CMK (cell line): ENCODE measurements at places on chromosomes 11 and 22.

DNA sequence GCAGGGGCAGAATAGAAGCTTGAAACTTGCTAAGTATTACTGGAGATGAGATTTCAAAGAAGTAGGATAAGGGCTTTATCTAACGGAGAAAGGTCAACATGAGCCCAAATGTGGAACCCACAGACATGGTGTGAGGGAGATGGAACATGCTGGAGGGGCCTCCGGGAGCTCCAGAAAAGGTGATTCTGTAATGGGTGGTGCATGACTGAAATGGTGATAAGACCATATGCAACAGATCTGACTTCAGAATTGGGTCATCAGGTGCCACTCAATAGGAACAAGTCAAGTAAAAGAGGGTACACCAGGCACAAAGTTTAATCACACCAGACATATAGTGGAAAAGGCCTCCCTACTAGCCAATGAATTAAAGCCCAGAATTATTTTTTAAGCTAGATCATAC is 7.9 kb upstream of the CEP295 start:
- DNase-seq = no peak

GRCh38 chr22:19959043-19959586 is 17.5 kb upstream of the TXNRD2 start:
- DNase-seq = no peak

DNA sequence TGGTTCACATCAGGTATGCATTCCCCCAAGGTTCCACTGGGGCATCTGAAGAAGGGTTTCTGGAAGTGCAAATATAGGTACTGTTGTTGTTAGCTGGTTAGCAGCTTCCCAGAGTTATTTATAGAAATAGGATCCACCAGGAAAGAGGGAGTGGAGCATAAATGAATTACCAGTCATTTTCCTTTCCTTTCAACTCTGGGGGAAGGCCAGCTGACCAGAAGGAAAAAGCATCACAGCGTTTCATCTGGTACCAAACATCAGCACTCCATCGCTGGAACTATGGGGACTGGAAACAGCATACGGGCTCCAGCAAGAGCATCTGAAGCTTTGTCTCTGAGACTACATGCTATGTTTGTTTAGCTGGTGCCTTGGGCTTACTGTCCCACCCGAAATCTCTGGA is 378.2 kb upstream of the NARS2 start:
- no peak for DNase-seq

- DNase-seq = no peak
Observed at GRCh38 chr11:72350752-72351151, 83.6 kb downstream of the CLPB start.

GRCh38 chr11:107783121-107783520 is 71.3 kb upstream of the SLN start:
- no peak for DNase-seq

GRCh38 chr22:43085658-43086606 is 3.3 kb downstream of the TTLL1 start:
- no peak for DNase-seq

- DNase-seq = no peak
Observed at GRCh38 chr11:68189082-68189481, 24.0 kb downstream of the KMT5B start.

- DNase-seq = no peak
Observed at GRCh38 chr11:8593935-8594909, at the start of gene STK33. Gene STK33 (minus strand): TSS chr11:8594228. CDS start chr11:8474905, 119,323 bp downstream.

DNA sequence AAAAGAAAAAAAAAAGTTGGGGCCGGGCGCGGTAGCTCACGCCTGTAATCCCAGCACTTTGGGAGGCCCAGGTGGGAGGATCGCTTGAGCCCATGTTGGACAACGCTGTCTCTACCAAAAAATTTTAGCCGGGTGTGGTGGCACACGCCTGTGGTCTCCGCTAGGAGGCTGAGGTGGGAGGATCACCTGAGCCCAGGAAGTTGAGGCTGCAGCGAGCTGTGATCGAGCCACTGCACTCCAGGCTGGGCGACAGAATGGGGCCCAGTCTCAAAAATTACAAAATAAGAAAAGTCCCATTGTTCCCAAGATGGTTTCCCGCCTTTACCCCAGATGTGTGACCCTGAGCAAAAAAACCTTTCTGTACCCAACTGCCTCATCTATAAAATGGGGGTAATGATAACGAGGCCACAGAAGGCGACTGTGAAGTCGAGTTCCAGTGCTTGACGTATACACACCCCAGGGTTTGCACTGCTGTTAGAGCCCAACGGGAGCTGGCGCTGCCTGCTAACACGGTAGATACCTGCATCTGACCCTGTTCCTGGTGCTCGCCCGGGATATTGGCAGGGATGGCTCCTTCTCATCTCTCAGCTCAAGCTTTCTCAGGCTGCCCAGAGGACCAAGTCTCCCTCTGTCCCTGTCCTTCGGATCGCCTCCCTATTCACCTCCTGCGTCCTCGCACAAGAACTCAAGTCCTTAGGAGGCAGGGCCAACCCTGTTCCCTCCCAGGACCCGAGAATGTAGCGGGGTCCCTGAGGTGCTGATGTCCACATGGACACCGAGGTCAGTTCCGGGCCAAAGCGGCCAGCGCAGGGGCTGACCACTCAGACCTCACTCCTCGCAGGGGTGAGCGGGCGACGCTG is 1.1 kb upstream of the RPLP2 start:
- DNase-seq = no peak

- no peak for DNase-seq
Observed at GRCh38 chr11:86523738-86524619, 148.4 kb downstream of the ME3 start.

DNA sequence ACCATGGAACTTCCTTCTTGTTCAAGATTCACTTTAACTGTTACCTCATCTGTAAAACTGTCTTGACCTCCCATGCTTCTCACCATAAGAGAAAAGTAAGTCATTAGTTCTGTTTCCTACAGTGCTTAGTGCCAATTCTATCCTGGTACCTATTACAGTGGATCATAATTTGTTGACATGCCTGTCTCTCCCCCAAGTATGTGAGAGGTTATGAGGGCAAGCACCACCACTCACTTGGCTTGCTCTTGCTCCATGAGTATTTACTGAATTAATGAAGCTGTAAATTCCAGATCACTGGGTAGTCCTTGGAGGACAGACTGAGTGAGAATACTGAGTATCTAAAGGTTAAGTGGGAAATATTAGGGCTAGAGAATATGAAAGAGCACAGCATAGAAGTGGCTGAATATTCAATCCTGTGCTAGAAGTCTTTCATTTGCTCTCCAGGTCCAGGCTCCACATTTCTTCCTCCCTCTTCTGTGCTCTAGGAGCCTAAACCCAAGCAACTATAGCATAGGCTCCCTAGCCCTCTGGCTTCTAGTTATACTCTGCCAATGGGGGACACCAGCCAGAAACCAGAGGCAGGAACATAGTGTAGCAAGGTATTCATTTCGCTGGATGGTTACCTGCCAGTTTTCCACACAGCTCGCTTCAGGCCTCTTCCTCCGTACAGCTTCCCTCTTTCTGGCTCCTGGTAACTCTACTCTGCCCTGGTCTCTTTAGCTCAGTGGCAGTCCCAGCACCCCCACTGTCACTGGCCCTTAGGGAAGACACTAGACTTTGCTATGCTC is 118.2 kb upstream of the SLC5A12 start:
- no peak for DNase-seq

GRCh38 chr22:27318516-27318915 is 483.0 kb downstream of the MN1 start:
- DNase-seq = no peak

DNA sequence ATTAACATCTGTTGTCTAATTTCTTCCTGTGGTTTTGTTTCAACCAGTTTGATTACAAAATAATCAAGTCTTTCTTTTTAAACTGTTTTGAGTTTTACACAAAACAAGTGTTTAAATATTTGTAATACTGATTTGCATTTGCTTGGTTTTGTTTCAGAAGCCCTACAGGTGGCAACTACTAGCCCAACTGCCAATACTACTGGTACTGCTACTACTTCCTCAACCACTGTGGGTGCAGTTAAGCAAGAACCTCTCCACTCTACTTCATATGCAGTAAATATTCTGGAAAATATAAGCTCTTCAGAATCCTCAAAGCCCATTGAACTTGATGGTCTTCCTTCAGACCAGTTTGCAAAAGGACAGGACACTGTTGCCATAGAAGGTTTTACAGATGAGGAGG is 61.1 kb downstream of the QSER1 start:
- DNase-seq = no peak

DNA sequence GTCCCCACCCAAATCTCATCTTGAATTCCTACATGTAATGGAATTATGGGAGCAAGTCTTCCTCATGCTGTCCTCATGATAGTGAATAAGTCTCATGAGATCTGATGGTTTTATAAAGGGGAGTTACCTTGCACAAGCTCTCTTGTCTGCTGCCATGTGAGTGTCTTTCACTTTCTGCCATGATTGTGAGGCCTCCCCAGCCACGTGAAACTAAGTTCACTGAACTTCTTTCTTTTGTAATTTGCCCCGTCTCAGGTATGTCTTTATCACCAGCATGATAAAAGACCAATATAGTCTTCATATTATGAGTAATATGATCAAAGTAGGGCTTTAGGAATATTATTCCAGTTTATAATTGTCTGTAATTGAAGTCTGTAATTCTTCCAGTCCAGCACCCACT is 86.3 kb upstream of the ANO5 start:
- no peak for DNase-seq

DNA sequence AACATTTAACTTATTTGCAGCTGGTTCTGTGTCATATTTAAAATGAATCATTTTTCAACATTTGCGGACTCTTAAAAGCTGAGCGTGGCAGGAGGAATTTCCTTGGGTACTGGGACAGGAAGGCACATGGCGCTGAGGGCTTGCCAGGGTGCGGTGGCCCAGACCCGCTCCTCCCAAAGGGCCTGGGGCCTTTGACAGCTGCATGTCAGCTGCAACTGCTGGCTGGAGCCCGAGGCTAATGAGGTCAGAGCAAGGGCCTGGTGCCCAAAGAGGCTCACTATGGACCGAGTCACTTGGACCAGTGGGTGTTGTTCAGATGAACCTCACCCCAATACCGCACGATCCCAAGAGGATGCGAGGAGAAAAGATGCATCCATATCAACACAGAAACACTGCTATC is 326.9 kb downstream of the CTTN start:
- DNase-seq = no peak

GRCh38 chr22:20551805-20552442 is 44.5 kb downstream of the MED15 start:
- DNase-seq = no peak

DNA sequence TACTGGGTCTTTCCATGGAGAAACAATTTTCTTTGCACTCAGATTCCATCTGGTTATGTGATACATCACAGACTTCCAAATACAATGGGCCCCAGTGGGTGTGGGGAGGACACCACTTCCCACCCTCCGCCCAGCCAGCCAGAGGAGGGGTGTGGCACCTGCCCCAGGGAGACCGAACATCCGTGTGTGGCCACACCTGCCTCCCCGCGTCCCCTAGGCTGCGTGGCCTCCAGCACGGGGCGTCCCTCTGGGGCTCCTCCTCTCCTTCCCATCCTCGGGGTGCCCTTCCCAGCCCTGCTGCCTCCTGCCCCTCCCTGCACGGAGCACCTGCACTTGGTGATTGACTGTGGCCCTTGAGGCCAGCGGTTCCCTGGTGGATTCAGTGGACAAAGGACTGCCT is 49.1 kb downstream of the CERK start:
- no peak for DNase-seq

DNA sequence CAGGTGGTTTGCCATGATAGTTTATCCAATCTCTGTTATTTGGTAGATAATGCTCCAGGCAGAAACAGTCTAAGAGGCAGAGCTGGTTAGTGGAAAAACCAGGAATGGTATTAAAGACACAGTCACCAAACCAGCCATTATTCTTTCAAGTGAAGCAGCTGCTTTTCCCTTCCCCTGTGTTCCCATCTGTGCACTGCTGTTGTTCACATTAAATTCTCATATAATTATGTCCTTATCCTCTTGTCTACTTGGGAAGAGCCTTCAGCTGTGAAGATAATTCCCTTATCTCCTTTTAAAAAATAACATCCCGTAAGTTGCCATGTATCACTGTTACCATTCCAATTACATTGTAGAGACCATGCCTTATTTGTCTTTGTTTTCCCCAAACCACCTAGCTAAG is 5.2 kb upstream of the TBCEL start:
- no peak for DNase-seq

DNA sequence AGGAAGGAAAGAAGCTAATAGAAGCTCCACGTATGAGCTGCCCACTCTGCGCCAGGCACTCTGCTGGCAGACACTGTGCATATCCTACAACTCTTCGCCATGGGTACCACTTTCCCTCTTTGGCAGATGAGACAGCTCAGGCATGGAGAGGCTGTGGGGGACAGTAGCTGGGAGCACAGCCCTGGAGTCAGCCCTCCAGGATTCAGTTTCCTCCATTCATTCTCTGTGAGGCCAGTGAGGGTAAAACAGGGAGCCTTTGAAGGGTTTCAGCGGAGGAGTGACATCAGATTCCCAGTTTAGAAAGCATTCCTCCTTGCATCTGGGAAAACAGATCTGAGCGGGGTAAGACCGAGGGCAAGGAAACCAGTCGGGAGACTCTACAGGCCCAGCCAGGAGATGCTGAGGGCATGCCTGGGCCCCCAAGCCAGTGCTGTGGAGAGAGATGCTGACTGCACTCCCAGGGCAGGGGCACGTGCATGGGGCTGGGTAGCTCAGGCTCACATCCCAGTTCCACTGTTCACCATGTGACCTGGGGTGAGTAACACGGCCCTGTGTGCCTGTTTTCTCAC is 58.3 kb upstream of the EMID1 start:
- no peak for DNase-seq

DNA sequence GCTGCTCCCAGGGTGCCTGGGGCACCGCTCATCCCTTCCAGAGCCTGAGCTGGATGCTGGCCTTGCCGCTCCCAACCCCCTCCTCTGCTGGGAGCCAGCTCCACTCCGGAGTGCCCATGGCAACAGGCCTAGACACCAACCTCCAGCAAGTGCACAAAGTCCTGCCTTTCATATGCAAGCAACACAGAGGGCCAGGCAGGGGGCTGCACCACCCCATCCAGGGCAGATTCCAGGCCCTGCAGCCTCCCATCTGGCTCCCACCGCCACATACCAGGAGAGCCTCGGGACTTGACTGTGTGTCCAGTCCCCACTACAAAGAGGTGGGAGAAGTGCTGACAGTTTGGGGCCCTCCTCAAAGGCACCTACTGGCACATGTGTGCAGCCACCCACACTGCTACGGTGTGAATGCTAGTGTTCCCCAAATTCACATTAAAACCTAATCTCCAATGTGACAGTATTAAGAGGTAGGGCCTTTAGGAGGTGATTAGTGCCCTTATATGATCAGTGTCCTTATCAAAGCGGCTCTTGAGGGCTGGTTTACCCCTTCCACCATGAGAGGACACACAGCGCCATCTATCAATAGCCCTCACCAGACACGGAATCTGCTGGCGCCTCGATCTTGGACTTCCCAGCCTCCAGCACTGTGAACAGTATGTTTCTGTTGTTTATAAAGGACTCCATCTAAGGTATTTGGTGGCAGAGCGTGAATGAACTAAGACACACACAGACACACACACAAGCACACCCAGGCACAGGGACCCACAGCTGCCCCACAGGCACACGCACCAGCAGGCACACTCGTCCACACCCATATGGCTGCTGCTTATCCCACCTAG is 16.2 kb downstream of the ARVCF start:
- DNase-seq = no peak

DNA sequence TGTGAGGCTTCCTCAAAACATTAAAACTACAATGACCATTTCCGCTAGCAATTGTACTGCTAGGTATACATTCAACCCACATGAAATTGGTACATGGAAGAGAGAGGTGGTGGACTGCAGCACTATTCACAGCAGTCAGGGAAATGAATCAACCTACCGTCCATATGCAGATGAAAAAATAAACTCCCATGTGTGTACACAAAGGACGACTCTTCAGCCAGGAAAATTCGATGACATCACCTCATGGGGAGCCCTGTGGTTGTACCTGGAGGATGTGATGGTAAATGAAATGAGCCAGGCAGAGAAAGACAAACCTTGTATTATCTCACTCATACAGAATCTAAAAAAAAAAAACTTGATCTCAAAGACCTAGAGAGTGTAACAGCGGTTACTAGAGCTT is 23.3 kb downstream of the RFPL3 start:
- no peak for DNase-seq
